NK-92 treated with Interleukin-12 subunit alpha and Interleukin-12 subunit beta, amount 100 ng/mL, for 24 hours (cell line): ENCODE measurements at places on chromosomes 7 and 10.

DNA sequence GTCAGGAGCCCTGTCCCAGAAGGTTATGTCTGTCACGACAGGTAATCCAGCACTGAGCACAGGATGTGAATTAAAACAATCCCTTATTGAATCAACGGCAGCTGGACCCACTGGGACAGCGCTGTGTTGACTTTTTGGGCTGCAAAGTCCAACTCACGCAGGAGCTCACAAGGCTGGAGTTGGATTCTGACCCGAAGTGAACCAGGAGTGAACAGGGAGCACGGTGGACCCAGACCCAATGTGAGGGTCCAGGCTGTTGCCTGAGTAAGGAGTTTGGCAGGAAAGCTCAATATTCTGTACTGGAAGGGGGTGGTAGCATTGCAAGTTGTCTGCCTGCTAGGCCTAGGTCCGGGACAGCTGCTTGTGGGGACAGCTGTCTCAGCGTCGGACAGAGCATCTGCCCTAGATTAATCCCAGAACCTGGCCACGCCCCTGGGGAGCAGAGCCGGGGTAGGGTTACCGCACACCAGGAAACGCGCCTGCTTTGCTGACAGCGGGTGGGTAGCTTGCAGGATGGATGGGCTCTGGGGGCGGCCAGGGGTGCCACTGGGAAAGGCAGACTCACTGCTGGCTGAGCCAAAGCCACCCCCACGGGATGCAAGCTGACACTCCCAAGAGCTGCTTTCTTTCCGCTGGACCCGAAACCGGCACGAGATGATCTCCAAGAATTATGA lies 24.0 kb downstream of the COL26A1 start:
- DNase-seq: no peak

DNA sequence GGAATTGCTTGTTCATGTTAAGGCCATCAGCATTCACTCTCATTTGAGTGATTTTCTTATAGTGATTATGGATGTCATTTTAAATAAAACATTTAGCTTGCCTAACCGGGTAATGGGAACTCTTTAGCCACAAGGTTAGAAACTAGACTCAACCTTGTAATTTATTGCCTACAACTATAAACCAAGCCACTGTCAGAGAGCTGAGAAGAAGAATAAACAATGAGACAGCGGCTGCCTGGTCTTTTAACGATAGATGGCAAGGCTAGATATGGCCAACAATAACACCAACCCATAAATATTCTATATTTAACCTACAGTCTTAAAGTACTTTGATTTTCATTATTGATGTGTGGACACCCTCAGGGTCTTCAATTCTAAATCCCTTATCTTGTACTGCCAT lies 27.8 kb upstream of the INHBA start:
- DNase-seq: no peak

- no peak for DNase-seq
These were observed 51.3 kb downstream of the CLEC2L start for GRCh38 chr7:139574618-139575337.

GRCh38 chr7:148747274-148747673 lies 48.6 kb downstream of the CUL1 start:
- DNase-seq: no peak

- no peak for DNase-seq
These were observed 160.2 kb downstream of the ARHGAP12 start for GRCh38 chr10:31768467-31768866.

DNA sequence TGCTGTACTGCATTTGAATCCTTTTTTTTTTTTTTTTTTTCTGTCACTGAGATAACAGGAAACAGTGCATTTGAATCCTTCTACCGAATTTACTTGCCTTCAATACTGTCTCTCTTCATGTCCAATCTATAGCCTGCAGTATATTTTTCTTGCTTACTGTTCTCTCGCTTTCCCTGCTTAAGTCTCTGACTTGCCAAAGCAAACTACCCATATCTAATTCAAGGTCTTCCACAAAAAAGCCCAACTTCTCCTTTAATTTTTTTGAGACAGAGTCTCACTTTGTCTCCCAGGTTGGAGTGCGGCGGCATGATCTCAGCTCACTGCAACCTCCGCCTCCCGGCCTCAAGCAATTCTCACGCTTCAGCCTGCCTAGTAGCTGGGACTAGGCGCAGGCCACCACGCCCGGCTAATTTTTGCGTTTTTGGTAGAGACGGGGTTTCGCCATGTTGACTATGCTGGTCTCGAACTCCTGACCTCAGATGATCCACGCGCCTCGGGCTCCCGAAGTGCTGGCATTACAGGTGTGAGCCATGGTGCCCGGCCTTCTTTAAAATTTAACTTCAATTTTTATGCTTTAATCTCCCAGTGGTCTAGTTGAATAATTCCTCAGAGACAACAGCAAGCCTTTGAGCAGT lies 882 bp downstream of the PDCD11 start:
- DNase-seq: no peak

DNA sequence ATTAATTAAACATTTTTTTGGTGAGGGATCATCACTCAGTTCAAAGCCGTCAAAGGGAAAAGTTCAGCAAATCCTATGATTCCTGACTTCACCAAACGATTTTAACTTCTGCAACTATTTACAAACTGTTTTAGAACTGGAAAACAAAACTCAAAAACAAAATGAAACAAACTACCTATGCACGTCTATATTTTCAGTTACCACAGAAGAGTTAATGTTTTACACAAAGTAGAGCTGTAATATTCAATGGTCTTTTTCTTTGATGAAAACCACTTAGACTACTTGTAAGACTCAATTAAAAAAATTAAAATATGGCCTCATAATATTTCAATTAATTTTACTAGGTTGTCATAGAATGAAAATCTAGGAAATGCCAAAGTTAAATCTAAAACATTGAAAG lies 131.5 kb downstream of the ATE1 start:
- DNase-seq: no peak

GRCh38 chr7:51255036-51255435 lies 61.6 kb downstream of the COBL start:
- no peak for DNase-seq

DNA sequence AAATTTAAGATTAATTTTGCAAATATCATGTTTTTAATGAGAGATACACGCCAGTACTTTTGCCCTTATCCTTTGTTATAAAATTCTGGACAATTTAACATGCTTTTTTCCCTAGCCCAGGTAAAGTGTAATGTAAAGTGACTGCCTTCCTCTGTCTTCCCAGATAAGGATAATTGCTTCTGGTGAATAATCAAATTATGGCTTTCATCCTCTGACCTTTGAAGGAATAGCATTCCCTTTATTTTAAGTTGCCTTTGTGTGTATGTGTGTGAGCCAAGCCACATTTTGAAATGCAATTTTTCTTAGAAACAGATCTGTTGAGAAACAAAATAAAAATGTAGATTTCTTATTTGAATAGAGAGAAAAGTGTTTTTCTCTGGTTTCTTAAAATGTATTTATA lies 107.5 kb downstream of the ADAM22 start:
- DNase-seq: no peak

DNA sequence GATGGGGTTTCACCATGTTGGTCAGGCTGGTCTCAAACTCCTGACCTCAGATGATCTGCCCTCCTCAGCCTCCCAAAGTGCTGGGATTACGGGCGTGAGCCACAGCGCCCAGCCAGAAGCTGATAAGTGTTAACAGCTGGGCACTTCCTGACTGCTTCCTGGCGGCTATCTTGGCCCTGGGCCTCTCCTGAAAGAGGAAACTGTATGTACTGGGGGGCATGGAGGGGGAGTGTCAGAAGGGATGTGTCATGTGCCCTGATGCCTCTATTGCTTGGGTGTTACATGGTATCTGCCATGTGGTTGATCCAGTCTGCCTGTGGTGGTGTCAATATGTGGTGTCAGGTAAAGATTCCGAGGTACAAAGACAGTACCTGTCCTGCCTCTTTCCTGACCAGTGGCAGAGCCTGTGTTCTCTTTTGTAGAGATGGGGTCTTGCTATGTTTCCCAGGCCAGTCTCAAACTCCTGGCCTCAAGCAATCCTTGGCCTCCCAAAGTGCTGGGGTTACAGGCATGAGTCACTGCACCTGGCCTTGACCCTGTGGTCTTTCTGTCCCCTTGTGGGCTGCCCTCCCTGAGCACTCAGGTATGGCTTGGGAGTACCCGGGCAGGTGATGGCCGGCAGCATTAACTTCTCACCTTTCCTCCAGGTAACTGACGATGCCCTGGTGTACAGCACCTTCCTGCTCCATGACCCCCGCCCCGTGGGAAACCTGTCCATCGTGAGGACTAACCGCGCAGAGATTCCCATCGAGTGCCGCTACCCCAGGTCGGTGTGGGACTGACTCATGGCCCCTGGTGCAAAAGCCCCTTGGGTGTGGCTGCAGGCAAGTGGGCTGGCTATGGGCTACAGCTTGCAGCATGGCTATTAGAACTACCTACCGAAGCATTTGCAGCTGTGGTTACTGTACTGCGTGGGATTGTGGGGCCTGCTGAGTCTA lies 4.4 kb downstream of the ZP3 start:
- no peak for DNase-seq

DNA sequence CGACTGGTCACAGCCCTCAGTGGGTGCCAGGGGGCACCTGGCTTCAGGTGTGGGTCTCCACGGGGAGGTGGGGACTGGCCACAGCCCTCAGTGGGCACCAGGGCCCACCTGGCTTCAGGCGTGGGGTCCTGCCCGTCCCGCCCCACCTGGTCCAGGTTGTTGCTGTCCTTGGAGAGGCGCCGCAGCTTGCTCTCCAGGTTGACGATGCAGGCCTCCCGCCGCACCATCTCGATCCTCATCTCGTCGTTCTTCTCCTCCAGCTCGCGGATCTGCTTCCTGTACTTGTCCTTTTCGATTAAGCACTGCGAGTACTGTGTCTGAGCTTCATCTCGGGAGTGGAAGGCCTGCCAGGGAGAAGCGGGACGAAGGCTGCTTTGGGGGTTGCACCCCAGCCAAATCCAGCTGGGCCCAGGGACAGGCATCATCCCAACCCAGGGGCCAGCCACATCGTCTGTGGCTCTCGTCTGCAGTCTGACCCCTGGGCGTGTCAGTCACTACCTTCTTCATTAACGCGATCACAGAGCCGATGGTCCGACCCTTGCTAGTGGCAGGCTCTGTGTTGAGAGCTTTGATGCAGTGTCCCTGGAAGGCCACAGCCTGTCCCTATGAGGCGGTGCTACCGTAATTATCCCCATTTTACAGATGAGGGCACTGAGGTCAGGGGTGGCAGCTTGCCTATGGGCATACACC lies 92.9 kb upstream of the GNA12 start:
- no peak for DNase-seq

GRCh38 chr7:98681951-98682350 lies 64.9 kb downstream of the NPTX2 start:
- no peak for DNase-seq

DNA sequence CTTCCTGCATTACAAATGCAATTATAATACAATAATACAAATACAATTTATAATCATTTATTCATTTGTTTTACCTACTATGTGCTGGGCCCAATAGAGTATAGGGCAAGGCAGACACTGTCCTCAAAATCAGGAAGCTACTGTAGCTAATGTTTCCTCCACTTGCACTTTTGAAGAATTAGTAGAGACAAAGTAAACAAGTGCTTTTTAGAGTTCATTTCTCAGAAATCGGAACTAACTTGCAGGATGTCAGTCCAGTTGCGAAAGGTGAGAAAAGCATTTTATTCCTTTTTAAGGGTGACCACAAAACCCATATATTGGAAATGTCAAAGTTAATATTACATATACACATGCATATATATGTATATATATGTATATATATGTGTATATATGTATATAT lies 14.2 kb downstream of the ADRB1 start:
- DNase-seq: no peak

GRCh38 chr10:105148456-105148855 lies 507.4 kb downstream of the SORCS3 start:
- DNase-seq: no peak

DNA sequence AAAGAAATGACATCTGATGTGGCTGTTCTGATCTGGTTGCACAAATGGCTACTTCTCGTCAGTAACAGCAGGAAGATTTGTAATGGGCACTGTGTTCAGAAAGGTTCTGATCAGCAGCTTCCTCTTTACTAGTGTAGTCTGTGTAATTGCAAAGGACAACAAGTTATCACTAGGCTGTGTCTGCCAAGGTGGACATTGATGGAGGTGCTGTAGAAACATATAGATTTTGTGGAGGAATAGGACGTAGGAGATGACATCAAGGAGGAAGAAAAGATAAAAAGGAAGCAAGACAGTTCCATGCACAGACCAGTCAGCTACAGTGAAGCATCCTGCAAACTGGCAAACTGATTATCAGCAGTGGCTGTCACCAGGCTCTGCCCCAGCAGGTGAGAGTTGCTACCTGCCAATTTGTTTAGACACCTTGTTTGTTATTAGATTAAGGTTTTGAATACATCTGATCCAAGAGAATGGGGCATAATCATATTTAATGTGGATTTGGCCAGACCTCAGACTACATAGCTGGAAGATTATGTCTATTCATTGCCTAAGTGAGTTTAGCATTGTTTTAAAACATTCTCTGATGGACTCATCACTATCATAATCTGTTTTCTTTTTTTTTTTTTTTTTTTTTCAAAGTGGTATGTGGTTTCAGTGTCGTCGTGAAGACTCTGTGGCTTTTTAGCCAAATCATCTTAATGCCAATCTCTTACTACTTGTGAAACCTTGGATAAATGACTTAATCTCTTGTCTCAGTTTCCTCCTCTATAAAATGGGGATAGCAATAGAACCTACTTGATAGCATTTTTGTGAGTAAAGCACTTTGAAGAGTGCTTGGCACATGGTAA lies 417.9 kb upstream of the LRGUK start:
- DNase-seq: no peak

DNA sequence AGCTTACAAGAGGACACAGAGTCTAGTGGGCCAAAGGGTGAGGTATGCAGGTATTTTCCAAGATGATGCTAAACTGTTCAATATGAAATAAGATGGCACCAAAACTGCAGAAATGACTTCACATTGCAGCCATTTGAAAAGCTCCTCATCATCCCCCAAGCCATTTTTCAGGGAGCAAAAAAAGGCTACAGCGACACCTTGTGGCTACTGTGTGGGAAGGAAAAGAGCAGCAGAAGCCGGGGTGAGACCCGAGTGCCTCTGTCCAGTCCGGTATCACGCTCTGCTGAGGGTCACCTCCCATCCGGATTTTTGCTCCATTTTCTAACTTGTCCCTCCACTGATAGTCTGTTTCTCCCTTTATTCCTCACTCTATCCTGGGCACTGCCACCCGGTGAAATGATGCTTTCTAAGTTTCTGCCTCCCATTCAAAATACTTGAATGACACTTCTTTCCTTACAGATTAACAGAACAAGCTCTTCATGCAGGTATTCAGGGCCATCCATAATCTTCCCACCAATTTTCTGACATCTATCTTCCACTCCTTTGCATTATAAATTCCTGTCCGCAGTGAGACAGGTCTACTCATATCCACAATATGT lies 220.2 kb downstream of the DGKI start:
- DNase-seq: peak; percentile 25

- no peak for DNase-seq
These were observed 35.3 kb upstream of the EGR2 start for GRCh38 chr10:62851442-62851841.

- no peak for DNase-seq
These were observed 252.2 kb downstream of the WDR37 start for GRCh38 chr10:1308173-1308961.

DNA sequence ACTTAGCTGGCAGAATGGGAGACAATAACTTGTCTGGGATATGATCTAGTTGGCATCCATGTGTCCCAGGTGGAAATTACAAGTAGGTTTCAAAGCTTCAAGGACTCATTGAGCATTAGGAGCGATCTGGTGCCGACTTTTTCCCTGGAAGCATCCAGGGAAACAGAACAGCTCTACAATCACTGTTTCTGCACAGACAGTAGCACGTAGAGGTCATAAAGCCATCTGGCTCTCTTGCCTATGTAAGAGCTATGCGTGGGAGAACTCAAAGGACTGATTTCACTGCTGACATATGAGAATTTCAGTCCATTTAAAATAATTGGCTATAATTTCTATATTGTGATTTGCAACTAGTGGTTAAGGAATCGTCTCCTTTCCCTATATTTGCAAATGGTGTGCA lies 791.7 kb downstream of the REEP3 start:
- no peak for DNase-seq
